Mammary epithelial cell (primary cell): ENCODE measurements at places on chromosomes 13 and 19. TPM values are rescaled to one million over a fixed set of nuclear protein-coding genes. Genes with fewer than 3 reads are reported as not detected.

The SMIM17 gene
- polyA plus RNA-seq, result not detected

The COX7A1 gene
- not detected for polyA plus RNA-seq

The SYNE4 gene
- 0.46 TPM for polyA plus RNA-seq

The ZNF112 gene
- polyA plus RNA-seq, result 0.90 TPM

The TM9SF2 gene
- polyA plus RNA-seq, result 74.9 TPM

The CACNG6 gene
- not detected for polyA plus RNA-seq

The BCAM gene
- polyA plus RNA-seq, result 45.1 TPM

The NLRP4 gene
- not detected for polyA plus RNA-seq

The POU4F1 gene
- polyA plus RNA-seq, result not detected

The LILRB5 gene
- polyA plus RNA-seq, result not detected

The ODAD3 gene
- 0.32 TPM for polyA plus RNA-seq

The KCNRG gene
- 0.70 TPM for polyA plus RNA-seq

The GSX1 gene
- not detected for polyA plus RNA-seq

The COL5A3 gene
- polyA plus RNA-seq, result 1.2 TPM

The SYT5 gene
- 0.08 TPM for polyA plus RNA-seq

The FCER2 gene
- not detected for polyA plus RNA-seq

The SSBP4 gene
- 14.3 TPM for polyA plus RNA-seq

The LYL1 gene
- not detected for polyA plus RNA-seq

The CCL25 gene
- polyA plus RNA-seq, result not detected

The PROZ gene
- not detected for polyA plus RNA-seq

The CGB8 gene
- not detected for polyA plus RNA-seq

The CYP2S1 gene
- polyA plus RNA-seq, result 0.42 TPM

The KLF1 gene
- polyA plus RNA-seq, result 0.07 TPM

The CYP4F2 gene
- polyA plus RNA-seq, result 0.77 TPM

The RFXANK gene
- polyA plus RNA-seq, result 65.1 TPM

The IGFL1 gene
- 2.4 TPM for polyA plus RNA-seq

The RASGRP4 gene
- not detected for polyA plus RNA-seq

The CCDC70 gene
- polyA plus RNA-seq, result not detected

The CXCL17 gene
- polyA plus RNA-seq, result not detected

The NLRP7 gene
- polyA plus RNA-seq, result not detected

The CACNG7 gene
- polyA plus RNA-seq, result not detected

The ICAM5 gene
- polyA plus RNA-seq, result 1.7 TPM

The UNC13A gene
- polyA plus RNA-seq, result 0.05 TPM

The PRTN3 gene
- polyA plus RNA-seq, result not detected

The PTH2 gene
- not detected for polyA plus RNA-seq
